ENCODE measurements at places on chromosomes 7 and 10.

DNA sequence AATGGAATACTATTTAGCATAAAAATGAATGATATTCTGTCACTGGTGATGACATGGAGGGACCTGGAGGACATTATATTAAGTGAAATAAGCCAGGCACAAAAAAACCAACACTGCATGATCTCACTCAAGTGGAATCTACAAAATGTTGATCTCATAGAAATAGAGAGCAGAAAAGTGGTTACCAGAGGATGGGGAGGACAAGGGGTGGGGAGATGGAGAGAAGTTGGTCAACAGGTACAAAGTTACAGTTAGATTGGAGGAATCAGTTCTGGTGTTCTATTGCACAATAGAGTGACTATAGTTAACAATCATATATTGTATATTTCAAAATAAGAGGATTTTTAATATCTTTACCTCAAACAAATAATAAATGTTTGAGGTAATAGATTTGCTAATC is 24.7 kb upstream of the SLC18A3 start:
- DNase-seq, result no peak

- no peak for DNase-seq
These were observed 29.8 kb downstream of the PRR15 start for GRCh38 chr7:29593459-29593858.

GRCh38 chr7:102045681-102046372 is 228.4 kb downstream of the CUX1 start:
- no peak for DNase-seq

DNA sequence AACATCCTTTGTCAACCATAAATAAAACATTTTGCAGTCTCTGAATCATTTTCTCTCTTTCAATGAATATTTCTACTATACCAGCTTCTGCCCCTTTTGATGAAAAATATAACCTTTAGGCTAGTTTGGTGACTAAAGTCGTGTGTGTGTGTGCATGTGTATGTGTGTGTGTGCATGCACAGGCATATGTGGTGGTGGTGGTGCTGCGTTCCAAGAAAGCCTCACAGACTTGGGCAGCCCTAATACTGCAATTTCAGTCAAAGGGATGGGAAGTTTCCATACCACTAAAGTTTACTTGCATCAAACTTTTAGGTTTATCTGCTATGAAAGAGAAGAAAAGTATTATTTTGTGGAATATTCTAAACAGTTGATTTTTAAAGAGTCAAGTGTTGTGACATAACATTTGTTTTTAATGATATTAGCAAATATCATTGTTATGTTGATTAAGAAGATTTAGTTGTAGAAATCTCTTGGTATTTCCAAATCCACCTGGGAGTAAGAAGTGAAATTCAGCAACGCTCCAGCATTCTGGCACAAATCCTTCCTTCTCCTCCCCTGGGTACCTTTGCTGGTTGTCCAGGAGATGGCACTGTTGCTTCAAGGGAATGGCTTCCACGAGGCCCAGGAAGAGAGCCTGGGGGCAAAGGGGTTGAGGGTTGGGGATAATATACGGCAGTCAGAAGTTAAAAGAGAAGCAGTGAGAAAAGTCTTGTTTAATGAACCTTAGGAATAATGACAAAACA is 41.5 kb downstream of the ASB4 start:
- peak; percentile 80 for DNase-seq

- no peak for DNase-seq
These were observed 14.6 kb downstream of the GPR37 start for GRCh38 chr7:124751027-124751426.

- no peak for DNase-seq
These were observed 78.0 kb upstream of the PPP2R2D start for GRCh38 chr10:131822692-131823245.

GRCh38 chr10:116627386-116627933 is 6.7 kb downstream of the PNLIPRP2 start:
- DNase-seq, result no peak

DNA sequence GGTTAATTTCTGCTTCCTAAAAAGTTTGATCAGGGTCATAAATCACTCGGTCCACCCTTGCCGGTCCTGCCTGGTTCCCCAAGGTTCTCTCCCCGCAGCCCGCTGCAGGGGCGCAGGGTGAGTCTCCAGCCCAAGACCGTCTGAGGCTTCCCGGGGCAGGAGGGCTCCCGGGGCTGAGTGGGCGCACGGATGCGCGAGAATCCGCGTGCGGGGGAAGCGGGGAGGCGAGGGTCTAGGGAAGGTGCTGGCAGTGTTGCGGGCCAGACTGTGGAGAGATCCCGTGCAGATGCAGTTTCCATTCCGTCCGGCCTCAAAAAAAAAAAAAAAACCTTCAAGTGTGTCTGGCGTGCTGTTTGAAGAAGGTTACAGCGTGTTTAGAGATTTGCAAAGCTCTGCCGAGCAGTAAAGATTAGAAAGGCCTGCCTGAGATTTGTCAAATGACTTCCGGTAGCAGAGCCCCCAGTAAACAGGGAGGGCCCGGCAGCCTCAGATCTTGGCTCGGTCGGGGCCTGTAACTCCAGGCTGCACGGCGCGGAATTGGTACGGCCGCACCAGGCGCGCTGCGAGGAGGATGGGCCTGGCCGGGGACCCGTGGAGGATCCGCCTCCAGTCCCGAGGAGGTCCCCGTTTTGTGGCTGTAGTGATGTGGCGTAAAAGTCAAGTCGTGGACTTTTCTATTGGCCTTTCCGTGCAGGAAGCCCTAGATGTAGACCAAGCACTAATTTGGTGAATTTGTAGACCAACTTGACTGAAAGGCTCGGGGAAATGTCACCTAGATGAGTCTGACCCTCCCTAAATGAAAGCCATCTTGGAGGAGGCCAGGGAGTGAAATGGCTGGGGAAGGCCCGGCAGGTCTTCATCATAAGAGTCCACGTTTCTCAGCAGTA is 293.2 kb upstream of the NFE2L3 start:
- DNase-seq, result no peak

GRCh38 chr10:132224343-132225072 is 37.8 kb downstream of the DPYSL4 start:
- DNase-seq, result no peak

- no peak for DNase-seq
These were observed 1.6 kb downstream of the BEND7 start for GRCh38 chr10:13526948-13527863.
